ENCODE measurements at places on chromosomes 5 and 9.
A peak's percentile ranks its signal among the peaks of the same experiment; 100 is the strongest.

DNA sequence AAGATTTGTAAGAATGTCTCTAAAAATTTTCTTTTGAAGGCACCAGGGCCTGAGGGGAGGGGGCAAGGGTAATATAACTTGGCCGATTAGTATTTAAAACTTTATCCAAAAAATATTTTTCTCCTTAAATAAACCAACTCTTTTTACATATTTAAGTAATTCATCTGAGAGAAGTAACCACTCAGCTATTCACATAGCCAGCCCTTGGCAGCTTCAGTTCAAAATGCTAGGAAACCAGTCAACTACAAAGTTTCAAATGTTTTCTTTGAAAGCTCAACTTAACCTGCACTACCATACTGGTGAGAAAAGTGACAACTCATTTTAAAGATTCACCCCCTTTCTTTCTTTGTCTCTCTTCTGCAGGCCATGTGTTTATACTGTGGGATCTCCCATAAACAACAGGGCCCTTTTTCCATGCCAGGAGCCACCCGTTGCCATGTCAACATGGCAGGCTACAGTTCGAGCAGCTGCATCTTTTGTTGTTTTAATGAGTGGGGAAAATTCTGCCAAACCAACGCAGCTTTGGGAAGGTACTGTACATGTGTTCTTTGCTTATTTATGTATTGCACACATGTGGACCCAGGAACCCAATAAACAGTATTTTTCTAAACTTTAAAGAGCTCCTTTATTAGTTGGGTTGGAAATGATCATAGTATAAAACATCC lies 46.3 kb downstream of the AOPEP start:
- DNase-seq = no peak

GRCh38 chr5:9269014-9269413 lies 276.9 kb downstream of the SEMA5A start:
- DNase-seq = peak; percentile 78

DNA sequence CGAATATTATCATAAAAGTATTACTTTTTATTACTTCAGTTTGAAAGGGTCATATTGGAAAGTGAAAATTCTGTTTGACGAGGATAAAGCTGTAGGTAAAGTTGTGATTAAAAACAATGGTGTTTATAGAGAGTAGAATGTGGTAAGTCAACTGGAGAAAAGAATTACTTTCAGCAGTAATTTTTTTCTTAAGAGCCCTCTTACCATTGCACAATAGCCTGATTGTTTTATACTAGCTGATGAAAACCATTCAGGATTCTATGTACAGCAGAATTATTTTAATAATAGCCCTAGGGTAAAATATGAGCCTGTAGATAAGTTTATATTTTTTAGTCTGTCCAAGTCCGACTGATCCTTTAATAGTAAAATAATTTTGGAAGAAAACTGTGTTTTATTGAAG lies 16.6 kb downstream of the CDC42SE2 start:
- DNase-seq = no peak

DNA sequence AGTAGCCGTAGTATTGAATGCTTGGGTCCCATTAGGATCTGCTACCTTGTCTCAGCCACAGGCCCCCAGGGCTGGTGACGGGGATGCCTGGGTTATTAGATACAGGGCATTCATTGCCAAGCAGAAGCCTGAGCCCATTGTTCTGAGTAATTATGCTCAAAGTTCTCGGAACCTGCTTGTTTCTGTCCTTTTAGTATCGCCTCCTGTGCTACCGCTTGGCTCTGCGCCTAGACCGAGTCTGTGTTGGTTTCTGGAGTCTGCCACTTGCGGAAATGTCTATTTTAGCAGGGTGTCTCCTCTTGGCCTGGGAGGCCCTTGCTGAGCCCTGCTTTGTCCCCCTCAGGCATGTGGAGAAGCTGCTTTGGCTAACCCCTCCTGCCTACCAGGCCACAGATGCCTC lies 506.1 kb downstream of the BNC2 start:
- DNase-seq = no peak

DNA sequence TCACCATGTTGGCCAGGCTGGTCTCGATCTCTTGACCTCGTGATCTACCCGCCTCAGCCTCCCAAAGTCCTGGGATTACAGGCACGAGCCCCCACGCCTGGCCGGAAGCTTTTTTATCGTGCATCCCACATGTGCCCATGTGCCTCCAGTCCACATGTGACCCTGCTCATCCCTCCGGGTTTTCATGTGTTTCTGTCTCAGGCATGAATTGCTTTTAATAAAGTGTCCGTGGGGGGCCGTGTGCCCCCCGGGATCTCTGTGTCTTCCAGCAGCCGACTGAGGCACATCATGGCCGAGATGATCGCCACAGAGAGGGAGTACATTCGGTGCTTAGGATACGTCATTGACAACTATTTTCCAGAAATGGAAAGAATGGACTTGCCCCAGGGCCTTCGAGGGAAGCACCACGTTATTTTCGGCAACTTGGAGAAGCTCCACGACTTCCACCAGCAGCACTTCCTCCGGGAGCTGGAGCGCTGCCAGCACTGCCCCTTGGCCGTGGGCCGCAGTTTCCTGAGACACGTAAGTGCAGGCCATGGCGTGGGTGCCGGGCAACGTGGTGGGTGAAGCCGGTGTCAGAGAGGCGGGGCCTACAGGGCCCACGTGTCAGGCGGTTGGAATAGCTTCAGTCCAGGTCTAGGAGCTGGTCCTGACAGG lies 22.1 kb upstream of the LRRC14B start:
- DNase-seq = peak; percentile 11

All from fibroblast of skin of right biceps (primary cell).